ENCODE measurements at places on chromosomes 3 and 15.
A peak's percentile ranks its signal among the peaks of the same experiment; 100 is the strongest.

DNA sequence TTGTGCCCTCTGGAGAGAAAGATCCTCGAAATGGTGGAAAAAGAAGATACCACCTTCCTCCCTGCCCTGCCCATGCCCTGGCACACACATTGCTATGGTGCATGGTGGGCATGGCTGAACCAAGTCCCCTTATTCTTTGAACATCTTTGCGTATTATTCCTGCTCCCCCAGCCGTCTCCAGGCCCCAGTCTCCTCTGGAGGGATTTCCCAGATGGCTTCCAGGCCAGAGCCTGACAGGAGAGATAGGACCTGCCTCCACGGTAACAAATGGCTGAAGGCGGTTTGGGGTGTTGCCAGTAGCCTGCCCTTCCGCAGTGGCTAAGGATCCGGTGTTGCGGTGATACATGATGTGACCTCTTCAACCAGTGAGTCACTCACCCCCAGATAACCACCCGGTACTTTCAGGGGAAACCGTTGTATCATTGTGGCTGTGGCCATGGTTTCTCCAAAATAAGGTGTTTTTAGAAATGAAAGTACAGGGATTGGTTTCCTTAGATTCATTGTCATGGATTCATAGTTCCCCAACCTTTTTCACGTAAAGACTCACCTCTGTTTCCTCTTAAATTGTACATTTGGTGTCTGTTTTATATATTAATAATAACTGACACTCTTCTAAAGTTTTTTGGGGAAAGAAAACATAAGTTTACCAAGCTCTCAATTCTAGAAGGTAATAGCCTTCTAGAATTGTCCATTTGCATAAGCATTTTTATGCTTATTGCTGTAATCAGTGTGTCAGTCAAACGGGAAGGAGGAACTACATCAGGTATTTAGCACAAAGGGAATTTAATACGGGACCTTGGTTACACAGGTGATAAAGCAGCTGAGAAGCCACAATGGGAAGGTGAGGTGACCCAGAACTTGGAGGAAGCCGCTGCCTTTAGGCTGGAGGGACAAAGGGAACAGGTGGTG lies 25.9 kb downstream of the SMAD3 start:
- peak; percentile 73 for DNase-seq

- DNase-seq, result no peak
Measured at GRCh38 chr3:52739730-52740129, 31.0 kb downstream of the NEK4 start.

- no peak for DNase-seq
Measured at GRCh38 chr3:115401851-115402501, 221.3 kb upstream of the GAP43 start.

- DNase-seq, result no peak
Measured at GRCh38 chr3:14606669-14607339, 44.8 kb upstream of the CCDC174 start.

DNA sequence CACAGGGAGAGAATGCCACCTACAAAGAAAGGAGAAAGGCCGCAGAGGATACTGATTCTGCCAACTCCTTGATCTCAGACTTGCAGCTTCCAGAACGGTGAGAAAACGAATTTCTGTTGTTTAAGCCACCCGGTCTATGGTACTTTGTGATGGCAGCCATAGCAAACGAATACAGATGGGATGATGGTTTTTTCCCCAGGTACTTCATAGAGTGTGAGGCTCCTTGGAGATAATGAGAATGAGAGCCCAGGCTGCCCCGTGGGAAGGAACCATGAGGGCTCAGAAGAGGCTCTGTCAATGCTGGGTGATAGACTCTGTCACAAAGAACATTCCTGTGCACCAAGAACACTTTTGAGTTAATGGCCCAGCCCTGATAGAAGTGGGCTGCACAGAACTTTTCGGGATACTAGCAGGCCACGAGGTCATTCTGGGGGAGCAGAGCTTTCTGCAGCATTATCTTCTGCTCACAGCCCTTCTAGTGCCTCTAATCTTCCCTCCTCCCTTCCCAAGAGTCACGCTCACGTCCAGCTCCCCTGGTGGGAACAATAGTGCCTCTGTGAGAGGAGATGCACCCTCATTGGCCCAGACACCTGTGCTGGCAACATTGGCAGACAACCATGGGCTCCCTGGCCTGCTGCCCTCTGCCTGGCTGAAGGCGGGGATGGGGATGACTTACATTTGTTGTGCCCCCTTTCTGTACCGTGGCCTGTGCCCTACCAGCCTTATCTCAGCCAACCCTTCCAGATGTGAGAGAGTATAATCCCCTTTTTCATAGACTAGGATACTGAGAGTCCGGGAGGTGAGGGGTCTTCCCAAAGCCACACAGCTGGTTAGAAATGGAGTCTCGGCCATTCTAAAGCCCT lies 5.2 kb upstream of the RLBP1 start:
- DNase-seq, result no peak

DNA sequence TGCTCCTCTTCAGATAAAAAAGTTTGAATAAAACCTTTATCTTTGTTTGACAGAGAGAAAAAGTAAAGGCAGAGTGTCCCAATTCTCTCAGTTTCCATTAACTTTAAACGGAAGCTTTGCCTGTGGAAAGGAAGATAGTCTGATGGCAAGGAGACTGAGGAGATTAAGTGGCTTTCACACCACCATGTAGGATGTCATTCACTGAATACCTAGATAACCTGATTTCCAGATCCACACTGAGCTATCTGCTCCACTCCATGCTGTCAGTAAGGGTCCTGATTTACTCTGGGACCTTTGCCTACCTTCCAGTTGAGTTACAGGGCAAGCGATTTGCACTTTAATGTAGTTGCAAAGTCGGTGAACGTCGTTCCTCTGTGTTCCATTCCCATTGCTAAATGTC lies 233.4 kb upstream of the TBL1XR1 start:
- no peak for DNase-seq

- DNase-seq, result no peak
Measured at GRCh38 chr3:152583963-152584362, 251.0 kb upstream of the P2RY1 start.

DNA sequence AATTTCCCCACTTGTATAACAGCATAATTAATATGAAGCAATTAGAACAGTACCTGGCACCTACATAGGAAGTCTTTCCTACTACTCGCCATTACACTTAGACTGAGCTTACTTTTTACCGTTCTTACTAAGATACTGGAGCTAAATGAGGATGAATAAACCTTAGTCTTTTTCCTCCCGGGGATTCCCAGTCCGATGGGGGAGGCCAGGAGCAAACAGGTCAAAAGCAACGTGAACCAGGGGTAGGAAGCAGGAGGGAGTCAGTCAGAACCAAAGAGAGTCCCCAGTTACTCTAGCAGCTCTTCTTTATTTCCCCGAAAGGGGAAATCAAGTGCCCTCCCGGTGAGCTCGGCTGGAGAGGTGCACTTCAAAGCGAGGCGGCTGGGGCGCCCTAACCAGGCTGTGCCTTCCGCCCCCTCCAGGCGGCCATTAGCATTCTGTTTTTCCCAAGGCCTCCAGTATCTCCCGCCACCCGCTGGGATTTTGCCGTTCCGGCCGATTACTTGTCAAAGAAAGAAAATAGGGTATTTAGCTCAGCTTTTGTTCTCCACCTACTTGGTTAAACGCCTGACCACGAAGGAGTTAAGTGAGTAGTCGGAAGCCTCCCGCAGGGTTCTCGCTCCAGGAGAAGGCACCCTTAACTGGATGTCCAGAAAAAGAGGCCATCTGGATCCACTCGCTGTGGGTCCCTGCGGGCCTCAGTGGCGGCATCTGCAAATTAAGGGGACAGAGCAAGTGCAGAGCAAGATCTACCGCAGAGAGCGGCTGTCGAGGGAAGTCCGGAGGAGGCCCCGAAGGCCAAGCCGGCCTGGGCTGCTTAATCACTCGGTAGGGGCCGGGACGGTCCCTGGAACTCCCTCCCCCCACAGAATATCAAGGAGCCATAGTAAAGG lies 6.3 kb upstream of the EOMES start:
- DNase-seq, result no peak

DNA sequence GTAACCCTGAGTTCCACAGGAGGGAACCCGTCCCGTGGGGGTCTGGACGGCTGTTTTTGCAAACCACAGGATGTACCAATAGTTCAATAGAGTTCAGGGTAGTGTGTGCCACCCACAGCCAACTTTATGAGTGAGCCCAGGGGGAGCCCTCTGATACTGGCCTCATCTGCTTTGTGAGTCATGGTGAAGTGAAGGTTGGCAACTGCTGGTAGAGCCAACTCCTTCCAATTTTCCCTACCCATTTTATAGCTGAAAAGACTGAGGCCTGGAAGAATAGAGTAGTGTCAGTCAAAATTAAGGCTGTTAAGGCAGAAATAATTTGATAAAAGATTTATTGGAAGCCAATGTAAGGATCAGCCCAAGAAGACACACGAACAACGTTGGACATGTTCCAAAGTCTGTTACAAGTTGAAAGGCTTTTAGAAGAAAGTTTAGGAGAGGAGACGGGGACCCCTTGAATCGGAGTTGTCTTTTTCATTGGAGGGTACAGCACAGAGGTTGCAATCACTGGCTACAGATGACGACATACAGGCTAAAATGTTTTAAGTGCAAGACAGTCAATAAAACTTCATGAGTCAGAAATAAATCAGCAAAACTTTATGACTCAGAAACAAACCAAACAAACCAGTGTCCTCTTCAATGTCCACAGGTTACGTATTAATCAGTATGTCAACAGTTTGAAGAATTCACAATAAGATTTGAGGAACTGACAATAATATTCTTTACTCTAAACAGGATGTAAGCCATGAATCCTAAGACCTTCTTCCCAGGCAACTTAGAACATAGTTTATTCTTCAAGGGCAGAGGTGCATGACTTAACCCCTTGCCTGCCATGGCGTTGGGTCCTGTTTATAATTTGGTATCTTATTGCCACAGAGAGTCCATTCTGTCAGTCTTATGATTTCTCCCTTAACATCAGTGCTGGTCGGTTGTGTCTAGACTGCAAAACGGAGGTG lies 62.9 kb upstream of the NR2E3 start:
- DNase-seq, result no peak

DNA sequence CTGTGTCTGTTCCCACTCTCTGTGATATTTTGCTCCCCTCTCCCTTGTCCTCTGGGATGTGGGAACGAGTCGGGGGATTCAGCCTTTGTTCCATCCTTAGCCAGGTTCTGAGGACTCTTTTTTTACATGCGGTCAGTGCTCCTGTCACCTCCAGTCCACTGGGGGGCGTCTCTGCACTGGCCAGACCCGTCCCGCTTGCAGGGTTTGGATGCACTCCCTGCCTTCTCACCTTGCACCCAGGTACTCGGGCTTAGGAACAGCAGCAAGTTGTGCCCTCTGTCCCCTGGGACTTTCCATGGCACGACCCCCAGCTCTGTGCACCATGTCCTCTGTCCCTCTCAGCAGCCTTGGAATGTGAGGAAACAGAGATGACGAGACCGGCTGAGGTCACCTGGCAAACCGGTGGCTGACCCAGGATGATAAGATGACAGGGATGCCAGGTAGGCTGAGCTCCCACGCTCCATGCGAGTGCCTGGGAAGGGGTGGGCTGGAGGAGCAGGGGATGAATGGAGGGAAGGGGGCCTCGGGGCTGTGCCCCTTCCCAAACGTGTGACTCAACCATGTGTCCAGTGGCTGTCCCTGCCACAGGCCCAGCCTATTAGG lies 27.3 kb upstream of the FGD5 start:
- DNase-seq, result peak; percentile 78

DNA sequence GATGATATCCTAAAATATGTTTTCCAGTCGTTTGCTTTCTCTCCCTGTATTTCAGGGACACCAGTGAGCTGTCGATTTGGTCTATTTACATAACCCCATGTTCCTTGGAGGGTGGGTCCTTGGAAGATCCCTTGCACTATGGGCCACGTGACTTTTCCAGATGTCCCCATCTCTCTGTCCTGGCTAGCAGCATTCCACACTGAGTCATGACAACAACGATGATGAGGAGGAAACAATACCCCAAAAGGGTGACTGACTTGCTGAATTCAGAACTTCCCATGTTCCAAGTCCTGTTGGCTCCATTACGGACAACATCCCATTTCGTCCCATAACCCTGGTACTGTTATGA lies 134.3 kb downstream of the NSMCE3 start:
- no peak for DNase-seq

GRCh38 chr15:25022233-25022632 lies 67.4 kb downstream of the SNRPN start:
- DNase-seq, result no peak

DNA sequence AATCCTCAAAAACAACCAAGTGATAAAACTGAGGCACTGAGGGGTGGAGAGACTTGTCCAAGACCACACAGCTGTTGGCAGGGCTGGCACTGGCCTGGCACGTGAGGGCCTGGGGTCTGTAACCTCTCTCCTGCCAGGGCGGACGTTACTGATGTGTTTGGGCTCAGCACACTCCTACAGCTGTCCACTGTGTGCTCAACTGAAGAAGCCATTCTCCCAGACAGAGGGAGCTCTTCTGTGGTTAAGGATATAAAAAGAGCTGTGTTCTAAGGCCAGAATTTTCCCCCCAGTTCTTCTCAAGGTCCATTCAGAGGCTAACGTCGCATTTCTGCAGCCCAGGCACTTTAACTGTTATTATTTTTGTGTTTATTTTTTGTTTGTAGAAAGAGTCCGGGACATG lies 429.0 kb upstream of the ATP11B start:
- DNase-seq, result no peak

DNA sequence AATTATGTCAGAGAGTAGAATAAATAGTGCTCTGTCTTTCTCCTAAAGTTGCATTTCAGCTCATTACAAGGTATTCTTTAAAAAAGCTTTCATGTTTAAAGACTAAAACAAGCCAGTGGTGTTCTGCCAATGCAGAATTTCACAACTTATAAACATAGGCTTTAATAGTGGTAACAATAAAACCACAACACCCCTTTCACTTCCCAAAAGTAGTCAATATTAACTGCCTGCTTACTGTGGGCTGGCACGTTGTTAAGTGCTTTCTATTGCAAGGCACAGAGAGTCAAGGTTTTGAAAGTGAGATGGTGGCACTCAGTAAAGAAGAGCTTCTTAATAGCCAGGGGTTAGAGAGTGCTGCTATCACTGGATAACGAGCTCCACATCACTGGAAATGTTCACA lies 8.4 kb upstream of the RTP1 start:
- no peak for DNase-seq

DNA sequence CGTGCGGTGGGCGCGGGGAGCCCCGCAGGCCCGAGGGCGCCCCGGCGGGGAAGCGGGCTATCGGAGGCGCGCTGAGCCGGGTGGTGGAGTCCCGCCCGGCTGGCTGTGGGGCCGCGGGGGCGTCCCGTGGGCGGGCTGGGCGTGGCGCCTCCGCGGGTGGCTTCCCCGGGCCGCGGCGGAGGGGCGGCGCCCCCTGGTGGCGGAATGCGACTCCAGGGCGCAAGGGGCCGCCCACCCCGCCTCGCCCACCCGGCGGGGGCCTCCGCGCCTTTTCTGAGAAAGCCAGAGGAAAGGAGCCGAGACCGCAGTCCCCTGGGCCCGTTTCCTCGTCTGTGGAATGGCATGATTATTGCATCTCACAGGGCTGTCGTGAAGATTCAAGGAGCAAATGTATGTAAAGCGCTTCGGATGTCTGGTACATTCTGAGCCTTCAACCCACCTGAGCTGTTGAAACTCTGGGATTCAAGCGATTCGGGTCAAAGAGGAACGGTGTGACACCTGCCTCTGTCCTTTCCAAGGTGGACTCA lies 31.9 kb upstream of the RAB6B start:
- peak; percentile 91 for DNase-seq
